ENCODE measurements at places on chromosomes 12 and 14.

GRCh38 chr12:127729381-127729780 lies 537.6 kb upstream of the TMEM132C start:
- no peak for DNase-seq

DNA sequence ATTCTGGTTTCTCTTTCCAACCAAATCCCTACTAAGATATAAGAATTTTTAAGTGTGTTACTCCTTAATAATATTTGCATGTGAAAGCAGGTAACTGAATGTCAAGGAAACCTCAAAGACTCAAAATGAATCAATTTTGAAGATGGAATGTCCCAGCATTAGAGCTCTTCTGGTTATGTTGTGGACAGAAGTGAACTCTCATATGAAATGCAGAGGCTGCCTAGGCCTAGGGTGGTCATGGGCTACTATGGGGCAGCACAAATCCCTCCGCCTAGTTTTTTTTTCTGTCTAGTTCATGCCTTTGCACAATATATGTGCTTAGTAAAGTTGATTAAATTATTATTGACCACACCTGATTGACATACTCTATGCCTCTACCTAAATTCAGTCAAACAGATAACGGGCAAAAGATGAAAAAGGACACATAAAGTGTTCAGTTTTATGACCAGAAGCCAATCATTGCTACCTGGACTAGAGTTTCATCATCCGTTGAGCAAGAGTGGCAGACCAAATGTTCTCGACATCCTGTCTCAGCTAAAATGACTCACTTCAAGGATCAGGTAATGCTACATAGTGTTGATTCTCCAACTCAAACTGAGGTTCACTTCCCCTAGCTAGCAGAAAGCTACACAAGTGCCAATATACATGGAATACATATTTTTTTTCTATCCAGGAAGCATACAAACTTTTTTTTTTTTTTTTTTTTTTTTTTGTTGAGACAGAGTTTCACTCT lies 1211.4 kb downstream of the VRK1 start:
- DNase-seq = no peak

- DNase-seq = no peak
Observed at GRCh38 chr14:105472486-105472991, 2.1 kb upstream of the CRIP2 start.

DNA sequence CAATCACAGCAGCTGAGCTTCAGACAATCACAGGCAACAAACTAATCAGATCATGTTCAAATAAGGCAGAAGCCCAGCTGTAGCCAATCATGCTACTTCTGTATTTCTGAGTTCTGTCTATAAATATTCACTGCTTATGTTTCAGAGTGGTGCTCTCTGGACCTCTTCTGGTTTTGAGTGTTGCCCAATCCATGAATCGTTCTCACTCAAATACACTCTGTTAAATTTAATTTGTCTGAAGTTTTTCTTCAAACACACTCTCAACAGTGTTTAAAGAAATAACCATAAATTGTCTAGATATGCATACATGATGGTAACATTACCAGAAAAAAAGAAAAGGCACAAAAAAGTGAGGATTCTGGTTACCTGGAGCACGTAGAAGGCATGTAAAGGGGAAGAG lies 77.9 kb upstream of the BBS10 start:
- DNase-seq = no peak

DNA sequence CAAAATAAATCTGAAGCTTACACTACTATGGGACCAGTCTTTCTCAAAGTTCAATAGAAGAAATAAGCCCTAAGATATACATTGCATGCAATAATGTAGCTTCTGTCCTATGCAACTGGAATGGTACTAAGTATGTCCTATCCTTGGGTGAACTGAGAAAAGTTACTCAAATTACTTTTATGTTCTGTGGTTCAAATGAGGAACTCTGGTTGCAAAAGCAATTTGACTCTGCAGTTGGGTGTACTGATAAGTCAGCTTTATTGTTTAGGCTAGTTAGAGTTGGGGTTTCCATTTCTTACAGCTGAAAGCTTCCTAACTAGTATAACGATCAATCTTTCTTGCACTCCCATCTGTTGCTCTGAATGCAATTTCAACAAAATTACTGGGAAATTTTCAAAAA lies 29.2 kb downstream of the GPR135 start:
- no peak for DNase-seq

- DNase-seq = no peak
Observed at GRCh38 chr12:124279315-124279714, 15.6 kb upstream of the RFLNA start.

- no peak for DNase-seq
Observed at GRCh38 chr12:62032870-62033269, 227.3 kb upstream of the USP15 start.

- DNase-seq = peak; percentile 53
Observed at GRCh38 chr12:71746974-71747611, 7.6 kb upstream of the RAB21 start.

DNA sequence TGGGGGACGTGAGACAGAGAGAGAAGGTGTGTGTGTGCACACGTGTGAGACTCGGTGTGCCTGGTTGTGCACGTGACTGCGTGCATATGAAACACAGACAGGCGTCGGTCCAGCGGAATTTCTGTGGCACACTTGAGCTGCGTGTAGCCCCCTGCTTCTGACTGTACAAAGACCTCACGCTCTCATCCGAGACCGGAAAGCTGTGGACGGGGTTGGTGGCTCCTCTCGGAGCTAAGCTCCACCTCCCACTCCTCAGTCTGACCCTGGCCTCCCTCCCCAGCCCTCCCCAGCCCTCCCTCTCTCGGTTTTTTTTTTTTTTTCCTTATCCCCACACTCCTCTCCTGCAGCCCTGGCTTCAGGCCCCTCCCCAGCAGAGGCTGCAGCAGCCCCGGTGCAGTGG lies 8.3 kb upstream of the C14orf180 start:
- DNase-seq = no peak

- no peak for DNase-seq
Observed at GRCh38 chr14:32013083-32013482, 64.0 kb upstream of the ARHGAP5 start.

GRCh38 chr12:6909421-6910145 lies 4.8 kb upstream of the ENO2 start:
- DNase-seq = no peak

DNA sequence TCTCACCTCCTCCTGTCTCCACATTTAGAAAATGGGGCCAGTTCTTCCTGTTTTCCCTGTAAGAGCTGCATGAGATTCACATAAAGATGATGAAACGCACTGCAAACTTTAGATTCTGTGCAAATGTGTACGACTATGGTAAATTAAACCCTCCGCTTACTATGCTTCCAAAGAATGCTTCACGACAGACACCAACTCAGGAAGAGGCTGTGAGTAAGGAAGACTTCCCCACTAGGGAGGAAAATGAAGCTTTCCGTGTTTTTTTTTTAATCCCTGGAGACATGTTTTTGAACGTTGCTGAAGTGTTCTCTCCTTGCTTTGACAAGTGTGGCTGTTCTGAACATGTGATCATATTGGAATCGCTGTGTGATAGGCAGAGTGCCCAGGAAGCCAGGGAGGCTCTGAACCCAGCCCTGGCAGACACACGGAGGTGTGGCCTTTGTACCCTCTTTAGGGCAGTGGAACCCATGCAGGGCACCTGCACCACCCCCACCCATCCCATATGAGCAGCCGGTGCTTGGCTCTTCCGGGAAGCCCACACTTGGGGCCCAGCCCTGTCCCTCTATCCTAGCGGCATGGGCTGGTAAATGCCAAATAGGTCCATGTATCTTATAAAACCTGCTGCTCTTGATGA lies 7.5 kb upstream of the SYNE3 start:
- no peak for DNase-seq

DNA sequence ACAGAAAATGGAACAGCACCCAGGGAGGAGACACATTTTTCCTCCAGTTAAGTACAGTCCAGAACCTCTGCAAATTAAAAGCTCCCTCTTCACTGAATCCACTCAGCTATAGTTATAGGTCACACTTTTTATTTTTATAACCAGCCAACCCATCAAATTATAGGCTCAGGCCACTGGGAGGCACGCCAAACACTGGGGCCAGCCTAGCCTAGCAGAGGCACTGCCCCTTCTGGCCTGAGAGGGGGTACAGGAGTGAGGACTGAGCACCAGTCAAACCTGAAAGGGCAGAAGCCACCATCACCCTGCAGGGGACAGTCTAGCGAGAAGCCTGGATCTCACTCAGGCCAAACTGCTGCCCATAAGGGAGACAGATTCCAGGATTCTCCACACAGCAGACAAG lies 19.3 kb downstream of the FMNL3 start:
- no peak for DNase-seq

GRCh38 chr12:93167841-93168492 lies 209.8 kb upstream of the NUDT4 start:
- DNase-seq = peak; percentile 40

GRCh38 chr12:76830436-76830835 lies 48.4 kb downstream of the CSRP2 start:
- no peak for DNase-seq

- no peak for DNase-seq
Observed at GRCh38 chr12:85630851-85631250, 205.4 kb downstream of the RASSF9 start.

DNA sequence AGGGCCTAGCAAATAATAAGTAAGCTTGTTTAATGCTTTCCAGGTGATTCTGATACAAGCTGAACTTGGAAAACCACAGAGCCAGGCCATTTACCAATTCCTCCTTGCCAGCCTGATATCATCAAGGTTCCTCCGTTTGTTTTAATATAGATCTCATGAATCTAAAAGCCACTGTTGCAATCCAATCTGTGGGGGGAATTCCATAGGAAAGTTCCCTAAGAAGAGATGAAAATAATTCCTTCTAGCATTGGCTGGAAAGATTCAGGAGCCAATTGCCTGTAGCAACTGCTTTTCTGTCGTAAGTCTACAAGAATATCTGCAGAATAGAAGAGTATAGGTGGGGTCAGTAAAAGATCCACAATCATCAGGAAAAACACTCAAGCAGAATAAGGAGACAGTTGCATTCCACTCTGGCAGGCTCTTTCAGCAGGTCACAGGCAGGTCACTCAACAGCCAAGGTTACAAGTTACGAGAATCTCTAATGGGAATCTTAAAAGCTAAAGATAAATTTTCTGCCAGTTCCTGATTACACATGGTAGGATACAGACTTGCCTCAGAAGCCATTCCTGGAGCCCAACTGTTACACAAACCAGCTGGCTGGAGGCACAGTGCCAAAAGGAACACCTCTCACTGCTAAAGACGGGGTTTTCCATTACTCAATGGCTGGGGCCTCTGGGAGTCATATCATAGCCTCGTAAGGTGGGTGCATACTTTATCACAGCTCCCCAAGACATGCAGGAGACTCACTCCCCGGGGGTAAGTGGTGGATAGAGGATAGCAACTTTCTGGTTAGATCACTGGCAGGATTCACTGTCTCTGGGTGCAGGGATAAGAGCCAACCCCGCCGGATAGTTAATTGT lies 43.6 kb downstream of the FGD6 start:
- no peak for DNase-seq

GRCh38 chr12:131116468-131117117 lies 162.9 kb downstream of the ADGRD1 start:
- DNase-seq = no peak

DNA sequence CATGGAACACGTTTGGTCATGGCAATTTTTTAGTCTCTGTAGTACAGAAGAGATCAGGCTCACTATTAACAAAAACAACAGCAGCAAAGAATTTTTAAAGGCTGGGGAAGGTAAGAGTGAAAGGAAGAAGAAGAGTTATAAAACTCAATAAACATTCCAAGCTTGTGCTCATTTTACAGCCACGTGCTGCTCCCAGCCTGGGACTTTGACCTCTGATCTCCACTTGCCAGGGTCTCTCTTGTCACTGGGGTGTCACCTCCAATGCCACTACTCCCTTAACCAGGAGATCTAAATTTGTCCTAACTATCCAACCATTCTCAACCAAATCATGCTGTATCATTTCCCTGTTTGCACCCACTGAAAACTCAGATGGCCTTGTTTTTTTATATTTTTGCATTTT lies 605.1 kb downstream of the VRK1 start:
- no peak for DNase-seq

GRCh38 chr14:90294872-90295271 lies 36.9 kb downstream of the NRDE2 start:
- no peak for DNase-seq

- DNase-seq = no peak
Observed at GRCh38 chr14:28772613-28773012, 6.0 kb downstream of the FOXG1 start.

DNA sequence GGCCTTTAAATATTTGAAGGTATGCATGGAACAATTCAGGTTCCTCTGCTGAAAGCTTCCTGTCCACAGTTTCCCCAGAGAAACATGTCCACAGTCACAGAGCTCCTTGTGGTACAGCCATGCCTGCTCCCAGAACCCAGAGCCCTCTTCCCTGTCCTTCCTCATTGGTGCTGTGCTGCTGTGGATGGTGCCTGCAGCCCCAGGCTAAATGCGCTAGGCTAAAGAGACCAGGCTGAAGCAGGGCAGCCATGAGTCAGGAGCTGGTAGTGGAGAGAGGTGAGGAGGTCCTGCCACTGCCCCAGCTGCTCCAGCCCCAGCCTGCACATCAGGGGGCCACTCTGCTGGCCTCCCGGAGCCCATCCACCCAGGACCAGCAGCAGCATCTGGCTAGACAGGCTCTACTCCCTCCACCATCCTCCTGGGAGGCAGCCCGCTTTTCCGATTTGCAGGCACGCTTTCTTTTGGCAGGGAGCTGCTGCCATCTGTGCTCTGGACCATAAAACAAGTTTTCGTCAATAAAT lies 65.4 kb upstream of the DDX11 start:
- no peak for DNase-seq

- DNase-seq = no peak
Observed at GRCh38 chr12:58540480-58541299, 379.6 kb downstream of the LRIG3 start.

- no peak for DNase-seq
Observed at GRCh38 chr12:104889735-104890134, 68.4 kb downstream of the SLC41A2 start.

GRCh38 chr12:112616469-112617152 lies 174.9 kb upstream of the RPH3A start:
- no peak for DNase-seq

- DNase-seq = no peak
Observed at GRCh38 chr12:127179176-127179575, 1087.8 kb upstream of the TMEM132C start.

DNA sequence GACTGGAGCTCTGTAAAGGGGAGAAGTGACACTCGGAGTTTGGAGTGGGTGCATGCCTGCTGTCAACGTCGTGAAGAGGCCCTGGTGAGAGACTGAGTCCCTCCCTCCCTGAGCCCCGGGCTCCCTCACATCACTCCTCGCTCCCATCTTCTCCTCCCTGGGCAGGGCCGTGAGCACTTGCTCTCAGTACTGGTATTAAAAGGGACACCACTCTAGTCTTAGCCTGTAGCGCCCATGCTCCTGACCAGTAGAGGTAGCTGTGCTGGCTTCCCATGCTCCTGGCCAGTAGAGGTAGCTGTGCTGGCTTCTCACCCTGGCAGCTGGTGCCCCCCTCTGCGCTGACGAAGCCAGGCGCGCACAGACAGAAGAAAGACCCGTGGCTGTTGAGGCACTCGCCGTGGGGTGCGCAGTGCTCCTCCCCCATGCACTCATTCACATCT lies 14.7 kb downstream of the ISCA2 start:
- no peak for DNase-seq

Measured in GM13977 (cell line).